ENCODE measurements at places on chromosomes 11 and 22. TPM values are rescaled to one million over a fixed set of nuclear protein-coding genes. Genes with fewer than 3 reads are reported as not detected.

Gene LAYN
- total RNA-seq, result 0.87 TPM

Gene GAB4
- total RNA-seq, result not detected

Gene CD3E
- 692 TPM for total RNA-seq

Gene CARNS1
- total RNA-seq, result 4.3 TPM

Gene P2RY6
- not detected for total RNA-seq

Gene EP300
- 117 TPM for total RNA-seq

Gene MRPL16
- total RNA-seq, result 40.8 TPM
